ENCODE measurements at places on chromosomes 3 and 15. TPM values are rescaled to one million over a fixed set of nuclear protein-coding genes. Genes with fewer than 3 reads are reported as not detected.

GCSAM gene
- 8.5 TPM for total RNA-seq

EPHB3 gene
- 0.04 TPM for total RNA-seq

ISLR gene
- not detected for total RNA-seq

HRG gene
- not detected for total RNA-seq

PLA2G4D gene
- total RNA-seq, result not detected

MYZAP gene
- total RNA-seq, result not detected

LTF gene
- not detected for total RNA-seq

LIPC gene
- 1.8 TPM for total RNA-seq

XCR1 gene
- total RNA-seq, result not detected

HYAL1 gene
- not detected for total RNA-seq

EPHB1 gene
- total RNA-seq, result not detected

TNK2 gene
- total RNA-seq, result 34.6 TPM

- DNase-seq, result no peak
Observed at GRCh38 chr15:99992611-99993231, 259.5 kb upstream of the LYSMD4 start.

- no peak for DNase-seq
Observed at GRCh38 chr3:193680220-193680619, 87.2 kb downstream of the OPA1 start.

DNA sequence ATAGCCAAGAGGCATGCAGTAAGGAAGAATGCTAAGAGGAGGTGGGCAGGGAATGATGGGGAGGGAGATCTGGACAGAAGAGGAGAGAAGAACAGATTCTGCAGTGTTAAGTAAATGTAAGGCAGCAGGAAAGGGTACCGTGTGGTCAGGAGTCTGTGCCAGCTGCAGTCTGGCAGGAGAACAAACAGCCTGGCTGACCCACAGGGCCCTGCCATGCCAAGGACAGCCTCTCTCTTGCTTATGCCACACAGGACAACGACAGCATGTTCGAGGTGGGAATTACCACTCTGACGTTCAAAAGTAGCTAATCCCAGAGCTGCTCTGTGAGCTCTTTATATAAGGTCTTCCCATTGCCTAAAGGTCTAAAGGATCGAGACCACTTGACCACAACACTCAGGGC is 31.3 kb downstream of the DAPK2 start:
- DNase-seq, result no peak

- no peak for DNase-seq
Observed at GRCh38 chr3:88259045-88259444, 109.3 kb downstream of the C3orf38 start.

DNA sequence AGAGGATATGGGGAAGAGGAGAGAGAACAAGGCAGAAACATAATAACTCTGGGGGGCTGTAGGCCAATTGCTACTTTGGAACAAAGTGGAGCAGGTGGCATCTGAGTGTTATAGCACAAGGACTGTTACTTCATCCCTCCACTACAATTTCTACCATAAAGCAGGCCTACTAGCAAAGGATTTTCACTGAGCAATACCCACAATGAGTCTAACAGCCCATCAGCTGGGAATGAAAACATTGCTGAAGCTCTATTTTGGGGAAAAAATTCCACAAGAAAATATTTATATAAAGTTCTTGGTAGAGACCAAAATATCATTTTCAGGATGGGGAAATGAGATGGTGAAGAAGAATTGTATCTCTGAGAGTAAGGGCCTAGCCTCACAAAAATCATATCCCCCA is 3.6 kb upstream of the SHC4 start:
- no peak for DNase-seq

DNA sequence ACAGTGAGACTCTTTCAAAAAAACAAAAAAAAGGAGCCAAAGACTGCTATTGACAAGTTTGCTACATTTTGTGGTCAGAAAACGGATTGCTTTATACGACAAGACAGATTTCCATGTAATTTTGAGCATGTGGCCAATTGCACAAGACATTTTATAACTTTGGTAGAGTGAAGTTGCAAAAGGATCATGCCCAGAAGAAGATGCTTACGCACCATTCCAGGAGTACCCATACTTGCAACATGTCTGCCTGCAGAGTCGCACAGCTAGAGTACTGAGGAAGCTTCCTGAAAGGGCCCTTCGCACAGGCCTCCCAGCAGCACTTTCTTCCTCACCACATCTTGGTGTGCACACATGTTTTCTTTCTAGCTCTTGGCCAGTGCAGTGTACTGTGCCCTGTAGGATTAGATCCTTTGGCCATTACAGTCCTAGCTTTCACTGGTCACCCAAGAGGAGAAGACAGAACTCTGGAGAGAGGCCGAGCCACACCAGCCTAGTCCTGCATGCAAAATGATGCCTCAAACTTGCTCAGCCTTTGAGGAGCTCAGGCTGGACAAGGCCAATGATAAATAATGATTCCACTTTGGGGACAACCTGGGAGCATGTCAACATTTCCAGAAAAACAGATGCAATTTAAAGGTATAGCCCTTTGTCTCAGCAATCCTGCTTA is 11.7 kb downstream of the CHDH start:
- no peak for DNase-seq

DNA sequence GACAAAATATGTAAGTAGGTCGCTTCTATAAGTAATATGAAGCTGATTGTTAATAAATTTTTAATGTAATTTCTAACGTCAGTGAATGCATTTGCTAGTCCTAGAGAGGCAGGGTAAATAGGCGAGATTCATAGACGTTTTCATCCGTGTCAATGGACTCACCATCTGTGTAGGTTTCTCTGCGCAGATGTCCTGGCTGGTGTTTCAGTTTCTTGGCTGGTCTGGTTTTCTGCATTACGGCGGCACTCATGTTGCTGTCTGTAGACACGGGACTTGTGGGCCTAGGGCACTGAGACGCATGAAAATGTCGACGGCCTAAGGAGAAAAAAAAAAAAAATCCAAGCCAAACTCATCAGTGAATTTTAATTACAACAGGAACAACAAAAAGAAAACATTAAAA is 1153.3 kb downstream of the ROBO1 start:
- no peak for DNase-seq

GRCh38 chr15:67573194-67573593 is 30.7 kb downstream of the MAP2K5 start:
- DNase-seq, result no peak

GRCh38 chr15:64443016-64443415 is 17.4 kb upstream of the ZNF609 start:
- DNase-seq, result no peak

- DNase-seq, result peak; percentile 1
Observed at GRCh38 chr3:109275702-109276293, 40.5 kb downstream of the DPPA2 start.

DNA sequence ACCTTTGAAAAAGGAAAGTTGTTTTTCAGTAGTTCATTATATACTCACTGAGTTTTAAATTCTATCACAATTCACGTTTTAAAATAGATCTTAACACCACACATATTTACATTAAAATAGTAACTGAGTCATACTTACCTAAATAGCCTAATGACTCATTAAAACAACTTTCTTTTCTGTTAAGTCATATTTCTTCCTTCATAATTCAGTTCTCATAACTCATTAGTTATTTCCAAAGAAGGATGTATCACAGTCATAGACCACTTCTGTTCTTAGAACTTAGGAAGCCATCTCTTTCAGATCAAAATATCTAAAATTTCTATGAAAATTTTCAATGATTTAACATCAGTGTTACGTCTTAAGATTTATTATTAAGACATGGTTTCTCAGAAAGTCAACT is 885.9 kb downstream of the FHIT start:
- no peak for DNase-seq

GRCh38 chr15:47186075-47186474 is 531.2 kb upstream of the SEMA6D start:
- no peak for DNase-seq

DNA sequence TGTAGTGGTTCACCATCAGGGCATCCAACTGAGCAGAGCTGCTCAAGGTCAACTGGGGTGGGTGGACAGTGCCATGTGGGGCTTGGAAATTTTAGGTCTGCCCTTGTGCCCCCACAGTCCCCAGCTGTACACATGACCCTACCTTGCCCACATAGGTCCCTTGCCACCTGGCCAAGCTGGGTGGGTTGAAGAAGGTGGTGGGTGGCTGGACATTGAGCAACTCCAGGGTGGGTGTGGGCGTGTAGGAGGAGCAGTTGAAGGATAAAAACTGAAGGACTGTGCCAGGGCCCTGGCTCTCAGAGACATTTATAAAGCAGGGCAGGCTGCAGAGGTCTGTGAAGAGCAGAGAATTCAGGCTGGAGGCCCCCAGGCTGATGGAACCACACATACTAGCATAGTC is 568 bp downstream of the CDHR4 start:
- no peak for DNase-seq

- no peak for DNase-seq
Observed at GRCh38 chr15:90201944-90202375, 830 bp downstream of the SEMA4B start.

DNA sequence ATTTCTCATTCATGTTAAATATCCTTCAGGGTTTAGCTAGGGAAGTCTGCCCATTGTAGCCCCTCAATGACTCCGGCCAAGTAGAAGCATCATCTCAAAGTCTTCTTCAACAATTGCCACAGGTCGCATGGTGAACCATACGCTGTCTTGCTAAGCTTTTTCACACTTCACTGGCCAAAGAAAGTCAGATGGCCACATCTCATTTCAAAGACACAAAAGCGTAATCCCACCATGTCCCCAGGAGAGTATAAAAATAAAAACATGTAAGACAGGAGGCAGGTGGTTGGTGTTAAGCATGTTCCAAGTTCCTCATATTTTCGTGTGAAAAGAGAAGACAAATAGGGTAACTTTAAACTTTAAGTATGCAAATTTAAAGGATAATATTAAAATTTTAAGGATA is 147.4 kb downstream of the ERC2 start:
- DNase-seq, result no peak

DNA sequence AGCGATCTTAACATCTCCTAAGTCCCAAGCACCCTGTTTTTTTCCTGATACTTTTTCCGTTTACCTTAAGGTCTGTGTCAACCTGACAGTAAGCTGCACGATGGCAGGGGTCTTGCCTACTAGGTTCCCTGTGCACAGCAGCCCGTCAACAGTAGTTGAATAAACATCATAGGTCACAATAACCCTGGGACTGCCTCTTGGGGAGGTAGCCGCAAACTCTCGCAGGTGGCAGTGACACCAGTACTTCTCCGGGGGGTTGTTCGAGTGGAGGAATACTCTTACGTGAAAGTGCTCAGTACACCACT is 365 bp upstream of the PDCD6IP start:
- DNase-seq, result no peak

DNA sequence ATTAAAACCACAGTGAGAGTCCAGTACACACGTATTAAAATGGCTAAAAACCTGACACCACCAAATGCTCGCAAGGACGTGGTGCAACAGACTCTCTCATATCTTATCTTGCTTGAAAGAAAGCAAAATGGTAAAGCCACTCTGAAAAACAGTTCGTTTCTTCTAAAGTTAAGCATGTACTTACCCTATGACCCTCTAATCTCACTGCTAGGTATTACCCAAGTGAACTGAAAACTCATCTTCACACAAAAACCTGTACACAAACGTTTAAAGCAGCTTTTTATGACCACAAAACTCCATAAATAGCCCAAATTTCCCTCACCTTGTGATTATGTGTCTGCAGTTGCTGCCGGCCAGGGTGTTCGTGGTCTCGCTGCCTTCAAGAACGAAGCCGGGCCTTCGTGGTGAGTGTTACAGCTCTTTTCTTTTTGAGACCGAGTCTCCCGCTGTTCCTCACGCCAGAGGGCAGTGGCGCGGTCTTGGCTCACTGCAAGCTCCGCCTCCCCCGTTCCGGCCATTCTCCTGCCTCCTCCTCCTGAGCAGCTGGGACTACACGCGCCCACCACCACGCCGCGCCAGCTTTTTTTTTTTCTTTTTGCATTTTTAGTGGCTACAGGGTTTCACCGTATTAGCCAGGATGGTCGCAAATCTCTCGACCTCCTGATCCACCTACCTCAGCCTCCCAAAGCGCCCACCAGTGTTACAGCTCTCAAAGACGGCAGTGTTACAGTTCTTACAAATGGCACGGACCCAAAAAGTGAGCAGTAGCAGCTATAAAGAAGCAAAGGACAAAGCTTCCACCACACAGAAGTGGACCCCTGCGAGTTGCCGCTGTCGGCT is 165.4 kb downstream of the TJP1 start:
- no peak for DNase-seq

- DNase-seq, result no peak
Observed at GRCh38 chr3:135301670-135302069, 506.6 kb downstream of the EPHB1 start.

DNA sequence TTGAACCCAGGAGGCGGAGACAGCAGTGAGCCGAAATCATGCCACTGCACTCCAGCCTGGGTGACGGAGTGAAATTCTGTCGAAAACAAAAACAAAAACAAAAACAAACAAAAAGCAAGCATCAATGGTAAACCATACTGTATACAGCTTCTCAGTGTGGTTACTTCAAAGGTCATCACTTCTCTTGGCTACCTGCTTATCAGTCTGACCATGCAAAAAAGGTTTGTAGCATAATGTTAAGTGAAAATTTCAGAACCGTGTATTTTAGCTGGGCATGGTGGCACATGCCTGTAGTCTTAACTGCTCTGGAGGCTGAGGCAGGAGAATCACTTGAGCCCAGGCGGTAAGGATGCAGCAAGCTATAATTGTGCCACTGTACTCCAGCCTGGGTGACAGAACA is 4.2 kb downstream of the UBXN7 start:
- DNase-seq, result no peak

DNA sequence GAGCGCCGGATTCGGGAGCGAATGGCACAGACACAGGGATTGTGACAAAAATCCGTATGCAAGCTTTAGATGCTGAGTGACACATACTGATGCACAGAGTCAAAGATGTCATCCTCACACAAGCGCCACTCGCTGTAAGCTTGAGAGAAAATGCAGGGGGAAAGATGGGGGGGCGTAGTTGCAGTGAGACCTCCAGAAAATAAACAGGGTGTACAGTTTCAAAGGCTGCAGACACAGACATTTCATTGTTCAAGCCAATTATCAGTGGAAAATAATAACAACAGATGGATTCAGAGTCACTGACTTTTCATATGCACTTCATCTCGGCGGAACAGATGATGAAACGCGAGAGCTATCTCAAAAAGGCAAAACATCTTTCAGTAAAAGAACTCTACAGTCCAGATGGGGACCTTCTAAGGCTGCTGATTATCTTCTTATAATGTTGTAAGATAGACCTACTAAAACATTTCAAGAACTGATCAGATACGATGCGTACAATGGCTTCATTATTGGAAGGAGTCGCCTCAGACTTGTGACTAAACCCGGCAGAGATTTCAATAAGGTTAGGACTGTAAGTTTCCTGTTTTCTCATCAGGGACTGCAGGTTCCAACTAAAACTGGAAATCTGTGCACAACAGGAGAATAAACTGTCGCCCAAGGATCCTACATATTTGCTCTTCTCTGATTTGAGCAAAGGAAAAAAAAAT is 275.4 kb downstream of the FOXP1 start:
- DNase-seq, result no peak

DNA sequence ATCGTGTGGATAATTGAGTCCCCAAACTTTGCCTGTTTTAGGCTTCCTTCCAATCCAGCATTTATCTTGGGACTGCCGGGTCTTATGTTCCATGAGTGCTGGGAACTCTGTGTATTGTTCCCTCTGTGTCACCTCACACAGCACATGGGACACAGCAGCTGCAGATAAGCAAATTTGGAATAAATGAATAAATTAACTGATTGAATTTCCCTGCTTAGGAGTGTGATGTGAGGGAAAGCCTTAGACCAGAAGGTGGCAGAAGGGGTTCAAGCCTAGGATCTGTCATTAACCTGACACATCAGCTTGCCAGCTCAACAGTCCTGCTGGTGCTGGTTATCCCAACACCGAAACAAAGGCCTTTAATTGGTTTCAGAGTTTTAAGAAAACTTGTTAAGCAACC is 114.3 kb downstream of the OXSM start:
- no peak for DNase-seq
